ENCODE measurements at places on chromosomes 3 and 15.

DNA sequence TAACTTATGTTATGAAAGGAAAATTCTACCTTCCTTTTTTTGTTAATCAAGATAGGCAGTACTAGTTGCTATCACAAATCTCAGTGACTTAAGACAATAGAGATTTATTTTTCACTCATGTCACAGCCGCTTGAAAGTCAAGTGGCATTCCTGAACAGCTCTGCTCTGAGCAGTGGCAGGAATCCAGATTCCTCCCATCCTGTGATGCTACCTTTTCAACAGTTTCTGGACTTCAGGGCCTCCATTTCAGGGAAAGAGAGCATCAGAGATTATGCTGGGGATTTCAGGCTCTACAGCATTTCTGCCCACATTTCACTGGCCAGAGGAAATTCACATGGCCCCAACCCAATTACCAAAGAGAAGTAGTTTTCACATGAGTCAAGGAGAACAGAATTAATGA is 83.4 kb downstream of the IL1RAP start:
- DNase-seq, result no peak

DNA sequence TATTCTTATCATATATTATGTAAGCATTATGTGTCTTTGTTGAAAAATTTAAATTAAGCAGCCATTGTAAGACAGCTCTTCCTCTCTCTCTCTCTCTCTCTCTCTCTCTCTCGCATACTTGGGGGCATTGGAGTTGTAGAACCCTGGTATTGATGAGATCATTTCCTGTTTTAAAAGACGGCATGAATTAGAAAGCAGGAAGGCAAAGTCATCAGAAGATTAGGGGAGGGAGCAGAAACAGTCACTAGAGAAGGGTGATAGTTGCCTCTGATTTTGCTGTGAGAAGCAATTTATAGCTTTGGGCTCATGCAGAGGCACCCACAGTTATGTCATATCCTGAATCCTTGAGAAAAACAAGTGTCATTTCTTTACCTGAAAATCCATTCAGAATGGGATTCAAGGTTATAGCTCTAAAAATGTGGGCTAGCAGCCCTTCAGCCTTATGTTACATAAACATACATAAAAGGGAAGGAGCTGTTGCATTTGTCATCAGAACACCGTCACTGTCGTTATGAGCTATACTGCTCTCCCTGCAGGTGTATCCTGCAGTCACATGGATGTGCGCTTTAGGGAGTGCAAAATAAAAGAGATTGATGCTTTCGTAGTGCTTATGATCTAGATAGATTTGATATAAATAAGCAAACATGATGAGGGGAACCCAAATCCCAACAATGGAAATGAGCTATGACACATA is 213.8 kb downstream of the NR1D2 start:
- no peak for DNase-seq

GRCh38 chr15:38680775-38681174 is 116.2 kb upstream of the RASGRP1 start:
- no peak for DNase-seq

GRCh38 chr3:111604119-111604518 is 9.0 kb upstream of the ZBED2 start:
- DNase-seq, result no peak

- no peak for DNase-seq
Observed at GRCh38 chr3:153079386-153079785, 82.6 kb upstream of the RAP2B start.

GRCh38 chr3:127366383-127366782 is 78.5 kb upstream of the PRR20G start:
- DNase-seq, result no peak

- DNase-seq, result no peak
Observed at GRCh38 chr15:41688671-41689070, 28.5 kb downstream of the MGA start.

DNA sequence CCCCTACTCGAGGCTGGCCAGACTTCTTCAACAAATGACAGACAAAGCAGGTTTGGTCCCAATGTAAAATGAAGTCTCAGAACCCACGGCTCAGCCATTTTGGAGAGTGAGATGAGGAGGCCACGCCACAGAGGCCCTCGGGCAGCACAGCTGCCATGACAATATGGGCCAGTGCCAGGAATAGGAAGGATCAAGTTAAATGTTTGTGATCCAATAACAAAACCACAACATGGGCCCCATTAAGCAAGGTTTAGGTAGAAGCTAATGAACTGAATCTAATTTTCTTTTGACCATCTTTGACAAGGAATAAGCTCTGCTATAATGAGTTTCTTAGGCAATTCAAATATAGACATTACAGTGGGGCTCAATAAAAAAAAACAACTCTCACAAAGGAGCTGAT is 52.6 kb downstream of the RFTN1 start:
- no peak for DNase-seq

DNA sequence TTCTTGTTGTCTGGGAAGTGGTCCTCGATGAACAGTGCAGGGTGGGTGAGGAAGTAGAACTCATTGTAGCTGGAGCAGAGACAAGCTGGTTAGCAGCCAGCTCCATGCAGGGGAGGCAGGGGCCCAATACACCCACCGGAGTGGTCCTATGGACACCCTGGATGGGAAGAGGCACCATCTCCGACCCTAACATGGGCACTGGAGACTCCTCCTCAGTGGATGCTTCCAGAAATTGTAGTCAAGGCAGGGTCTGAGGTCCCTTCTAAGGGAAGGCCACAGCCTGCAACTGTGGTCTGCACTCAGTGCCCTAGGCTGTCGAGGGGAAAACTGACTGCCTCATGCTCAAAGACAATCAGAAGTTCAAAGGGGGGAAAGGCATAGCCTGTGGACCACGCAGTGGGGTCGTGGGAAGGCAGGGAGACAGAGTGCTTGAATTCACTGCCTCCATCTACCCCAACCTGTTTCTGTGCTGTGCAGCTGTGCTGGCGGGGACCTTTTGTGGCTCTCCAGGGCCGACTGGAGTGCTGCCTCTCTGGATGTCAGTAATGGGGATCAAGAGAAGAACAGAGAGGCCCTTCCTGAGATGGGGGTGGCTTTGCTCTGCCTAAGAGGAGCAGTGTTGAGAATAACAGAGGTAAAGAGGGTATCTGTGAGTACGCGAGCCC is 41.9 kb downstream of the KY start:
- DNase-seq, result no peak

DNA sequence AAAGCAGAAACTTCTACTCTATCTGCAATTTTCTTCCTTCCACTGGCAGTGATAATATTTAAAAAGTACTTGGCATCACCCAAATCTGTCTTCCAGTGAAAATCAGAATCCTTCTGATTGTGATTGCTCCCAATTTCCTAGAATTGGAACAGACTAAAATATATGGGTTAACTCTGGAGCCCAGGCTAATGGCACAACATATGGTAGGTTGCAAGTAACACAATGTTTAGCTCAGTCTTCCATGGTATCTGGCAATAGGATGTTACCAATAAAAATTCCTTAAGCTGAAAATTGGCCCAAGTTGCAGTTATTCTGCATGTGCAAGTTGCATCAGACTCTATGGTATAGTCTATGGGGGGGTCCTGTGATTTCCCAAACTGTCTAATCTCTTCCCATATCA is 273.5 kb upstream of the ADAMTS9 start:
- no peak for DNase-seq

All from stimulated activated CD4-positive, alpha-beta T cell treated with anti-CD3 and anti-CD28 coated beads, Interleukin-15, amount 100 ng/mL, for 1 hour (primary cell).